ENCODE measurements at places on chromosomes 5 and 9. TPM values are rescaled to one million over a fixed set of nuclear protein-coding genes. Genes with fewer than 3 reads are reported as not detected.

PLPP6 gene
- polyA plus RNA-seq, result 4.6 TPM

DNA sequence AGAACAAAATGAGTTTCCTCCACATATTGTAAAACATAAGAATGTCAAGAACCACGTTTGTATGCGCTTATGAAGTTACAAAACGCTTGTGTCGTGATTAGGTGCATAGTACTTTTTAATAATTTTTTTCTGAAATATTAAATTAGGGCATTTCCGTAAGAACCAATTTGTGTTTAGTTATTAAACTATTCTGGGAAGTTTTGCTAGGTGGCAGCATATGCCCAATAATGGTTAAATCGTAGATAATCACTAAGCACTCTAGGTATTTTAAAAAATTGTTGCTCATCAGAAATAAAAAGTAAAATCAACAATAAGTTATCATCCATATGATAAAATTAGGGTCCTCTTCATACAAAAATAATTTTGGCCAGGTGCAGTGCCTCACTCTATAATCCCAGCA, 5.4 kb downstream of the SRFBP1 start:
- peak; percentile 47 for DNase-seq

C8G gene
- polyA plus RNA-seq, result 0.57 TPM

QRFP gene
- 0.27 TPM for polyA plus RNA-seq

GRCh38 chr9:71744754-71745521, 23.4 kb downstream of the CEMIP2 start:
- DNase-seq, result no peak

DNA sequence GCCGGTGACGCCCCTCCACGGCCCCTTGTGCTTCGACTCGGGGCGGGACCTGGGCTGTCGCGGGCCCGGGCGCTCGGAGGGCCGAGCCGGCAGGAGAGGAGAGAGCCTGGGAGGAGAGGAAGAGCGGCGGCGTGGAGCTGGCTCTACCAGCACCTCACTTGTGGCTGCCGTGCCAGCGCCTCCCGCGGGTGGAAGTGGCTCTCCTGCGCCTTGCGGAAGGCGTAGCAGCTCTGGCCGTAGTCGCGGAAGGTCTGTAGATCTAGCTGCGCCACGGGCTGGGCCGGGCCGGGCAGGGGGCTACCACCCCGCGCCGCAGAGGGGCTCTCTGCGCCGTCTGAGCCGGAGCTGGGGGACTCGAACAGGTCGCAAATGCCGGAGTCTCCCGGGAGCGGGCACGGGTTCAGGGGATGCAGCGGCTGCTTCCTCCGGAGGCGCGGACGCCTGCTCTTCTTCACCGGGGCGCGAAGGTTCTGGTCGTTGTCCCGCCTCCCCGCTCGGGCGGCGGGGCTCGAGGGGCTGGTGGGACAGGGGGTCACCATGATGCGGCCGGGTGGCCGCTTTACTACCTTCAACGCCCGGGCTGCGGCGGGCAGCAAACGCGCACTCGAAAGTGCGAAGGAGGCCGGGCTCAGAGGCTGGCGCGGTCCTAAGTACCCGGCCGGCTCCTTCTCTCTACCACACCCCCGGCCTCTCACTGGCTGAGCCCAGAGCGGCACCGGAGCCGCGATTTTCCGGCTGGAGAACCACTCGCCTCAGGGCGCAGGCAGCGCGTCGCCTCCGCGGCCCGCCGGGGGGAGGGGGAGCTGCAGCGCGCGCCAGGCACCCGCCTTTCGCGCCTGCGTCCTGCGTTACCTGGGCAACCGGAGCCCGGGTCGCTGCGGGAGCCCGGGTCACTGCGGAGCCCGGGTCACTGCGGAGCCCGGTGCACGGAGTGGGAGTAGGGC, at the start of gene CCNO:
TSS of gene CCNO (minus strand) at position 624 of the 944 bp plus-strand sequence. CDS start at position 539, 85 bp downstream.
- peak; percentile 78 for DNase-seq

SH3TC2 gene
- 0.84 TPM for polyA plus RNA-seq

DNA sequence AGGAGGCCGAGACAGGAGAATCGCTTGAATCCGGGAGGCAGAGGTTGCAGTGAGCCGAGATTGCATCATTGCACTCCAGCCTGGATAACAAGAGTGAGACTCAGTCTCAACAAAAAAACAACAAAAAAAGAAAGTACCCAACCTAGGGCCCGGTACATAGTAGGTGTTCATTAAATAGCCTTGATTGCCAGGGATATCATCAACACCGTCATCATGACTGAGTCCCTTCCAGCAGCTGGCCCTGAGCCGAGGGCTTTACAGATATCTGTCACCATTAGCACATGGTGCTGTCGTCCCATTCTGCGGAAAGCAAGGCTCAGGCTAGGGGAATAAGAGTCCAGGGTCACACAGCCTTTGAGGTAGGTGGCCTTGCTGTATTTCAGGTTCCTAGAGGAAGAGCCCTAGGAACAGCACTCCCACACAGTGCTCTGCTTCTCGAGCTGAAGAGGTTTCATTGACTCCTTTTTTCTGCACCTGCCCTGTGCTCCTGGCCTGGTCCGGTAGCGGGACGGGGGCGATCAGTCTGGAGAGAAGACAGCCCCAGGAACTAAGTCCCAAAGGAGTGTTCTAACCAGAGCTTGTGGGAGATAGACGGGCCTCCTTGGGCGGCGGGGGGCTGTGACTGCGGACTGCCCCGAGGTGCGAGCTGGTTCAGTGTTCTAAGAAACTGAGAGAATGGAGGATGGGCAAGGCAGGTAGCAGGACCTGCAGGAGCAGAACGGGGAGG, 48.2 kb downstream of the CXXC5 start:
- DNase-seq, result peak; percentile 44

- DNase-seq, result no peak
Measured at GRCh38 chr9:103981912-103982311, 112.2 kb upstream of the SMC2 start.

PCDHB12 gene
- 2.6 TPM for polyA plus RNA-seq

GRCh38 chr5:38157024-38157423, 101.3 kb upstream of the EGFLAM start:
- no peak for DNase-seq

- peak; percentile 68 for DNase-seq
Measured at GRCh38 chr5:73997960-73998359, 372.0 kb downstream of the ARHGEF28 start.

- DNase-seq, result peak; percentile 78
Measured at GRCh38 chr5:67999391-67999790, 216.2 kb upstream of the PIK3R1 start.

GRCh38 chr9:133428617-133429101, 6.5 kb downstream of the ADAMTS13 start:
- DNase-seq, result peak; percentile 64

FOXI1 gene
- not detected for polyA plus RNA-seq

DNA sequence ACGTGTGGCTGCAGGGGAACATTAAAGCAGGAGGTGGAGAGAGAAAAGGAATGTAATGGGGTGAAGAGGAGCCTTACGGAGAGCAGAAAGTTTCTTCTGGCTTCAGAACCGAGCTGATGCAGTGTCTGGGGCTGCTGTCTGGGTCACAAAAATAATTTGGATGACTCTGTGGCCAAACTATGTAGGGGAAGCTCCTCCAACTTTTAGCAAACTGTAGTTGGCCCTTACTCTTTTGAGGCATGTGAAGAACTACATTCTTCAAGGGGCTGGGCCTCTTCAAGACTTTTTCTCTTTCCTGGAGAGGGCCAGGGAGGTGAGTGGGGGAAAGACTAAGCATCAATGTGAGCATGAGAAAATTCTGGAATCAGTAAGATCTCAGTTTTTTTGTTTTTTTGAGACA, 31.9 kb upstream of the SPARC start:
- DNase-seq, result peak; percentile 93

GRCh38 chr9:124530246-124530645, 23.0 kb upstream of the NR5A1 start:
- no peak for DNase-seq

DNA sequence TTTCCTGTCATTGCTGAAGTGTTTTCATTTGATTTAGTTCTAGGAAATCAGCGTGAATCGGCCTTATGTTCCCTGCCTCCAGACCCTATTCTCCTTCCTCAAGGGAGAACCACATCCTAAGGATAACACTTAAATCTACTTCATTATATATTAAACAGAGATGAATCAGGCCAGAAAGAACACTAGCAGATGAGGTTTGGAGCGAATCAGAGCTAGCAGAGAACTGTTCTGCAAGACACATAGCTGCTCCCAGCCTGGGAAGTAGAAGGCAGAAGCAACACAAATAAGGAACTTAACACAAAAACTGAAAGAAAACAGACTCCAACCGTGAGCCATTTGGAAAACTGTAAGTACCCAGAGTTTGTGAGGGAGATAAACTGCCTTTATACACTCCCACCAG, 718.2 kb downstream of the SEMA5A start:
- DNase-seq, result no peak

DNA sequence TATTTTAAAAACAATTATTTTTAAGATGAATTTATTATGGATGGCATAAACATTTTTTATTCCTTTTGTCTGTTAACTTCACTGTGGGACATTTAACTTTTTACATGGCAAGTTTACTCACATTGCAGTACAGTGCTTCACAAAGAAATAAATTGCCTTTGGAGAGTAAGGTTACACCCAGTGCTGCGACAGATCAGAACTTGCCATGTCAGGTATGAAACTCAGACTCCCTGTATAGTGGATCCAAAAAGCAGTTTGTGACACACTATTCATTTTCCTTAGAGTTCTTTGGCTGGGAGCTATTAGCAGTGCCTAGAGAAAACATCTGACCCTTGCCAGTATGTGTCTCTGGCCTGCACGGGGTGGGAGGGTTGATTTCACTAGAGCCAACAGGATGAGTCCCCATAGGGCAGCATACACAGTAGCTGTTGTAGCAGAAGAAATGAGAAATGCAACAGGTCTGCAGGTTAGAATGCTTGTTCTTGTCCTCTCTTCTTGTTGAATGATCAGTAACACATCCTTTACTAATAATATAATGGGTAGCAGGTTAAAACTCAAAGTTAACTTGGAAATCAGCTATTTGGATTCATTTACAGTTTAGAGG, 42.9 kb downstream of the STARD4 start:
- DNase-seq, result no peak

- peak; percentile 42 for DNase-seq
Measured at GRCh38 chr5:138789771-138790242, 36.6 kb downstream of the CTNNA1 start.

GRCh38 chr5:59798862-59799667, 94.5 kb downstream of the PDE4D start:
- DNase-seq, result peak; percentile 36

DNA sequence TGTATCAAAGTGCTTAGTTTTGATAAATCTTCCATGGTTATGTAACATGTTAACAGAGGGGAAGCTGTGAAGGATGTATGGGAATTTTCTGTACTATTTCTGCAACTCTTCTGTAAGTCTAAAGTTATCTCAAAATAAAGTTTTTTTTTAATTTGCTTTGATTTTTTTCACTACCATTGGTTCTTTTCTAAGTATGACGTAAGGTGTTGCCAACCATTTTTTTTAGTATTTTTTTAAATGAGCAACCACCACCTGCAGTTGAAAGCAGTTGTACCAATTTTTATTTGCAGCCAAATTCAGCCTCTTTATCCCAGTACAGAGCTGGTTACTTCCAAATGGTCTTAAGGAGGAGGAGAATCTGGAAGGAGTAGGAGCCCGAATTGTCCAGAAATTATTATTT, 192.2 kb downstream of the CHSY3 start:
- no peak for DNase-seq

- peak; percentile 14 for DNase-seq
Measured at GRCh38 chr5:24407466-24407865, 237.3 kb downstream of the CDH10 start.

GRCh38 chr5:105430516-105430915, 1867.9 kb upstream of the NUDT12 start:
- no peak for DNase-seq

Measured in muscle of leg (tissue), 16 donors.